ENCODE measurements at places on chromosomes 3 and 15. TPM values are rescaled to one million over a fixed set of nuclear protein-coding genes. Genes with fewer than 3 reads are reported as not detected.

DUOX2 gene
- total RNA-seq = not detected

POMGNT2 gene
- 32.4 TPM for total RNA-seq

CFAP44 gene
- total RNA-seq = 5.5 TPM

ARL6 gene
- 10.9 TPM for total RNA-seq

FOXB1 gene
- not detected for total RNA-seq

ISLR gene
- 202 TPM for total RNA-seq

LMAN1L gene
- 0.15 TPM for total RNA-seq

CFAP92 gene
- not detected for total RNA-seq

MYLK gene
- 325 TPM for total RNA-seq

STAC gene
- total RNA-seq = 2.5 TPM

STAB1 gene
- 1.6 TPM for total RNA-seq

FRMD5 gene
- total RNA-seq = 7.0 TPM

BSN gene
- total RNA-seq = 0.17 TPM

GOLGA6B gene
- total RNA-seq = not detected

ST8SIA2 gene
- total RNA-seq = not detected

SLC25A20 gene
- total RNA-seq = 18.5 TPM

SCAMP5 gene
- 2.2 TPM for total RNA-seq

EPHB3 gene
- 18.0 TPM for total RNA-seq

SKIL gene
- total RNA-seq = 36.9 TPM

COL6A5 gene
- not detected for total RNA-seq

CSTA gene
- total RNA-seq = 2.6 TPM

FAM43A gene
- total RNA-seq = 13.1 TPM

GOLGA6L7 gene
- not detected for total RNA-seq

C3orf49 gene
- not detected for total RNA-seq

C15orf61 gene
- total RNA-seq = 5.5 TPM

IMPDH2 gene
- 458 TPM for total RNA-seq

ZNF280D gene
- total RNA-seq = 25.8 TPM
